Astrocyte (in vitro differentiated cells and primary cell): ENCODE measurements at places on chromosomes 3 and 15.

- DNase-seq = peak; percentile 77
Observed at GRCh38 chr3:39911465-39912309, 102.3 kb downstream of the MYRIP start.

DNA sequence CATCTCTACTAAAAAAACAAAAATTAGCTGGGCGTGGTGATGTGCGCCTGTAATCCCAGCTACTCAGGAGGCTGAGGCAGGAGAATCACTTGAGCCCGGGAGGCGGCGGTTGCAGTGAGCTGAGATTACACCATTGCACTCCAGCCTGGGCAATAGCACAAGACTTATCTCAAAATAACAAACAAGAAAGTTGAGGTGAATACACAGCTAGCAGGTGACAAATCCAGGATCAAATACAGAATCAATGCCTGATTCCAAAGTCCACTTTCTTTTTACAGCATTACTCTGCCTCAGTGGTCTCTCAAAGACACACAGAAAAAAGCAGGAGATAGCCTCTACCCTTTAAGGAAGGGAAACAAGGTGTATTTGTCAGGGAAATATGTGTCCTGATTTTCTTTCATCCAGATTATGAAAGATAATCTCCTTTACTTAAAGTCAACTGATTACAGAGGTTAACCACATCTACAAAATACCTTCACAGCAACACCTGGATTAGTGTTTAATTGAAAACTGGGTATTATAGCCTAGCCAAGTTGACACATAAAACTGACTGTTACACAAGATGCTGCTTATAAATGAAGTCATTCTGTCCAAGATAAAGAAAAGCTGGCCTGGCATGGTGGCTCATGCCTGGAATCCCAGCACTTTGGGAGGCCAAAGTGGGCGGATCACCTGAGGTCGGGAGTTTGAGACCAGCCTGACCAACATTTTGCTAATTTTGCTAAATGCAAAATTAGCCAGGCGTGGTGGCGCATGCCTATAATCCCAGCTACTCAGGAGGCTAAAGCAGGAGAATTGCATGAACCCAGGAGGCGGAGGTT lies 4.0 kb upstream of the SLC25A38 start:
- no peak for DNase-seq

DNA sequence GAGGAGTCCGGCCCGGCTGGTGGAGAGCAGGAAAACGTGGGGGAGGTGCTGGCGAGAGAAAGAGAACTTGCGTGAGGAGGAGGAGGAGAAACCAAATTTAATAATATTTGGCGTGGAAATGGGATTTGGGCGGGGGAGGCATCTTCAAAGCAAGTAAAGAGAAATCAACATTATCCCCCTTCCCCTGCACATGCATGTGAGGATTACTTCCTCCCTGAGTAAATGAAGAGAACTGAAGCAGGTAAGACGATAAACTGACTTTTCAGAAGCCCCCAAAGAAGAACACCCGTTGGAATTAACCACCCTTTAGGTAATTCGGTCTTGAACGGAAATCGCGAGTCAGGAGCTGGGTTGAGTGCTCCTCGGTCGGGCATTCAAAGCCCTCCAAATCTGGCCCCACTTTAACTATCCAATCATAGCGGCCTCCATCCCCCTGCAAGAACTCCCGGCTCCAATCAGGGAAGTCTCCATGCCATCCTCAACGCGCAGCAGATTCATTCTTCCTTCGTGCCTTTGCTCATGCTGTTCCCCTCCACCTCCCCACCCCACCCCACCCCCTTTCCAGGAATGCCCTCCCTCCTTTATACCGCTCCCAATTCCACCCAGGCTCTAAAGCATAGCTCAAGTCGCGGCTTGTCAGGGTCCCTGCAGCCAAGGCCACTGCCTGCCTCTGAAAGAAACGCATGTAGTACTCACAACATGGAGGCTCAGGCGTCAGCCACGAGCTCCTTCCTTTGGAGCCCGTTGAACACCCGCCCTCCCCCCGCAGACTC lies 545 bp upstream of the RFX7 start:
- peak; percentile 79 for DNase-seq

DNA sequence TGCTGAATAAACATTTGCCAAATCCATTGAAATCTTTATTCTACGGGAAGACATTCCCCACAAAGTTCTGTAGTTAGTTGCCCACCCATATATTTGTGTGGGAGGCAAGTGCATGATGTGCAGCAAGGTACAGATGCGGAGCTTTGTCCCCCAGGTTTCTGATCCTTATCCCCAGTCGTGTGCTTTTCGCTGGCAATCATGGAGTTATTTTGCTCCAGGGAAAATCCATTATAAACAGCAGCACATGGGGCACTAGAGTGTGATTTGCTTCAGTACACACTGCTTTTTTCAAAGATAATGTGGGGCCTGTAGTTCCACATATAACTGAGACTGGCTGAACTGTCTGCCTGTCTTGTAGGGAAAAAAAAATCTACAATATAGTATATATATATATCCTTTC lies 132.1 kb downstream of the FEZF2 start:
- DNase-seq = no peak

DNA sequence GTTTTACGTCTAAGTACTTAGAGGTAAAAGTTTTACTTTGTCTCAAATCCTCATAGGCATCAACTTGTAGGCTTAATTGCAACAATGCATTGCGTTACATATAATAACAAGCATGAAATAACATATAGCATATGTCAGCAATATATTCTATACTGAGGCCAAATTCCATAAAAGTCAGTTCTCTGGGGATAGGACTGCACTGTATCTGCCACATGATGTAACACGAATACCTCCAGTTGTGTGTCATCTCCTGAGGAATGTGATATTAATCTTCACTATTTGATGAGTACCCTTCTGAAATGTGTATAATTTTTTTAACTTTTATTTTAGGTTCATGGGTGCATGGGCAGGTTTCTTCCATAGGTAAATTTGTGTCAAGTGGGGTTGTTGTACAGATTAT lies 126.4 kb downstream of the IMPG2 start:
- peak; percentile 51 for DNase-seq

- DNase-seq = no peak
Observed at GRCh38 chr15:29018120-29018805, 132.5 kb downstream of the APBA2 start.

DNA sequence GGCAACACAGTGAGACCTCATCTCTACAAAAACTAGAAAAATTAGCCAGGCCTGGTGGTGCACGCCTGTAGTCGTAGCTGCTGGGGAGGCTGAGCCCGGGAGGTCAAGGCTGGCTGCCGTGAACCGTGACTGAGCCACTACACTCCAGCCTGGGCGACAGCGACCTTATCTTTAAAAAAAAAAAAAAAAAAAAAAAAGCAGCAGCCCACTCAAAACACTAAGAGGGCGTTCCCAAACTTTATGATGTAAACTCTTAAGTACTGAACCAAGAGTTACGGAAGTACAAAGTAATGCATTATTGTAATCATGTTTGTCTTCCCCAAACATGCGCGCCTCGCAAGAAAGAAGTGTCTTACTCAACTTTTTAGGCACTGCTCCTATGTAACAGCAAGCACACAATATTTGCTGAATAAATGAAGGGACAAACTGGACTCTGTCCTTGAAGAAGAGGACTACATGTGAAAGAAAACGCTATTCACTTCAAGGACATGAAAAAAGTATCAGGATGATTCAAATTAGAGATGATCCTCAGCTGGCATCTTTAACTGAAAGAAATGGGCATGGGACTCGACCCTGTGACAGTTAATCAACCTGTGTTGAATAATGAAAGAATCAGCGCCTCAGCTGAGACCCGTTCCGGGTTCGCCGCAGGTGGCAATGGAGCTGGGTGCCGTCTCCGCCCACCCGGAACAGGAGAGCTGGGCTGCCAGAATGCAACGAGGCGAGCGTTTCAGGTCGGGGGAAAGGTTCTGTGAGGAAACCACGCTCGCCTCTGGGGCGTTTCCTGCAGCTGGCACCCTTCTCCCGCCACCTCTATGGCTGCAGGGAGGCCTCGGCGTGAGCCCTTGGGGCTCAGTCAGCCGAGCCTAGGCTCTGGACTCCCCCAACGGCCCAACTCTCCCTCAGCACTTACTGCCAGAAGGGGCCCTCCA lies 718 bp downstream of the SPG11 start:
- DNase-seq = peak; percentile 40

DNA sequence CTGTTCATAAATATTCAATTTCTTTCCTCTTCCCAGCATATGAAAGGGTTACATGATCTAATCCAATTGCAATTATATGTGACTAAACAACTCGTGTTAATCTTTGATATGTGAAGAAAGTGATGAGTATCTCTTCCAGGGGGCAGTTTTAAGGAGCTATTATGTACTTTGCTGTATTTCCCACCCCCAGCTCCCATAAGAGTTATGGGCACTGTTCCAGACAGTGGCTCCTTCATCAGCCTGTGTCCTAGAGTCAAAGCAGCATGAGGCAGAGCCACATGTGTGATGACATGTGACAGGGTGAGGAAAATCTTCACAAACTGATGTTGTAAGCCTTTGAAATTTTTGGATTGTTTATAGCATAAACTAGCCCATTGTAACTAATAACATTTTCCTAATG lies 315.4 kb downstream of the DIPK2A start:
- no peak for DNase-seq

GRCh38 chr3:165503825-165504224 lies 307.6 kb upstream of the SLITRK3 start:
- DNase-seq = no peak

GRCh38 chr15:78206326-78207109 lies 27.8 kb downstream of the ACSBG1 start:
- DNase-seq = peak; percentile 26

- DNase-seq = no peak
Observed at GRCh38 chr3:57116501-57116900, 48.7 kb downstream of the IL17RD start.

DNA sequence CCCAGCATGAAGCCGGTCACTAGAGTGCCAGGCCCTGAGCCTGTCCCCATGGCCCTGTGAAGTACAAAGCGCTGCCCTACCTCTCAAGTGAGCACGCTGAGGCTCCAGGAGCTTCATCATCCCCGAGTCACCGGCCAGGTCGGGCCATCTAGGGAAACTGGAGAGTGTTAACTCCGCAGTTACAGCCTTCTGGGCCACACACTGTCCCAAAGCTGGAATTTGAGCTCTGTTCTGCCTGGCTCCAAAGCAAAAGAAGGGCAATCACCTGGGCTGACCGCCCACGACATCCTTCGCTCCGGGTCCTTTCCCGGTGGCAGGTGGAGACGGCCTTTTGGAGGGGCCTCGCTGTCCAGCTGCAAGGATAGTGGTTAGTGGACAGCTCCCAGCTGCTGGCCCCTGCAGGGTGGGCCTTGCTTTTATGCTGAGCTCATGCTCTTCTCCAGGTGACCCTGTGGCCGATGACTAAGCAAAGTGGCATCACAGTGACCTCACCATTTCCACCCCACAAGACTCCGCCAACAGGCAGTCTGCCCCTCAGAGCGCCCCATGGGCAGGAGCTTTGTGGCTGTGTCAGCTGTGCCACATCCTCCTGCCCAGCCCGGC lies 3.5 kb upstream of the MUC4 start:
- peak; percentile 42 for DNase-seq

- DNase-seq = no peak
Observed at GRCh38 chr3:14688525-14688924, 13.6 kb downstream of the C3orf20 start.

DNA sequence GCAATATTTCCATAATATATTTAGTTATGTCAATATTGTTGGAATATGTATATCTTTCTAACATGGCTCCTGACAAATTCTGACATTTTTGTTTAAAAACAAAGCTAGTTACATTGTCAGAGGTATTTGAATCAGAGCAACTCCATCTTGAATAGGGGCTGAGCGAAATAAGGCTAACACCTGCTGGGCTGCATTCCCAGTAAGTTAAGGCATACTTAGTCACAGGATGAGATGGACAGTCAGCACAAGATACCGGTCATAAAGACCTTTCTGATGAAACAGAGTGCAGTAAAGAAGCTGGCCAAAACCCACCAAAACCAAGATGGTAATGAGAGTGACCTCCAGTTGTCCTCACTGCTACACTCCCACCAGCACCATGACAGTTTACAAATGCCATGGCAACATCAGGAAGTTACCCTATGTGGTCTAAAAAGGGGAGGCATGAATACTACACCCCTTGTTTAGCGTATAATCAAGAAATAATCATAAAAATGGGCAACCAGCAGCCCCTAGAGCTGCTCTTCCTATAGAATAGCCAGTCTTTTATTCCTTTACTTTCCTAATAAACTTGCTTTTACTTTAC lies 30.4 kb downstream of the RPL22L1 start:
- no peak for DNase-seq

DNA sequence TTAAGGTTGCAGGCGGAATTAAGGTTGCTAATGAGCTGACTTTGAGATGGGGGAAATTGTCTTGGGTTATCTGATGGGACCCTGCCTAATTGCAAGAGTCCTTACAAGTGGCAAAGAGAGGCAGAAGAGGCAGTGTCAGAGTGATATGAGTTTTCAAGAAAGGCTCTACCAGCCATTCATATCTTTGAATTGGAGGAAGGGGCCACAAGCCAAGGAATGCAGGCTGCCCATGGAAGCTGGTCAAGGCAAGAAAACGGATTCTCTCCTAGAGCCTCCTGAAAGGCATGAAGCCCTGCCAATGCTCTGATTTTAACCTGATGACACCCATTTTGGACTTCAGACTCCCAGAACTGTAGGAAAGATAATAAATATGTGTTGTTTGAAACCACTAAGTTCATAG lies 20.6 kb upstream of the SMAD6 start:
- no peak for DNase-seq

DNA sequence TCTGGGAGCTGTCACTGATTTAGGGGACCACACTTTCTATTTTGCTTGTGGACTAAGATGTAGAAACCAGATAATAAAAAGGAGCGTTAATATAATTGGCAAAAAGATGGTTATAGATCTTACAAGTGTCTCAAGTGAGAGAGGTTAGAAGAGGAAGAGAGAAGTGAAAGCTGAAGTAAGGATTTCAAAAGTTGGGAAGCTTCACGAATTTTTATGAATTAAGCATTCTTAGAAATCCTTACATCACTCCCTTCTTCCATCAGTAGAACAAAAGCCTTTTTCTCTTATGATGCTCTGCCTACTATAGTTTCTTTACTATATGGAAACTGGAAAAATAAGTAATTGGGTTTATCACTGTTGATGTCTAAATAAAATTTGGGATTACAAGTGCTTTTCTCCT lies 146.5 kb downstream of the FNDC3B start:
- no peak for DNase-seq

DNA sequence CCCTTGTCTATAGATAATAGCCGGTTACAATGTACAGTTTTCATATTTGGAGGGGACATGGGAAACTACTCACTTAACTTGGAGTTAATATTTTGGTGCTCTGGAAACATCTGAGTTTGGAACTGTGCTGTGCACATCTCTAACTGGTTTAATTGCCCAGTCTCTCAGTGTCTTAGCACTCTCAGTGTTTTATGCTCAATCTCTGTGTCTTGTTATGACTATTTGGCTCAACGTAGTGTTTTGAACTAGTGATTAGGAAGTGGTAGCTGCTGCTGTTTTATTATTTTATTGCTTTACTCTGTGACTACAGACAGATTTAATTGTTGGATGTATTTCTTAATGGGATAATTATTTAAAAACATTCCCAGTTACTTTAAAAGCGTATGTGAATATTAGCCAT lies 17.0 kb downstream of the FNDC3B start:
- no peak for DNase-seq

- DNase-seq = peak; percentile 32
Observed at GRCh38 chr3:170862618-170863374, 7.2 kb downstream of the RPL22L1 start.
